NB4 (cell line): ENCODE measurements at places on chromosomes 12 and 14.

- DNase-seq = no peak
These were observed 5.2 kb downstream of the RAB15 start for GRCh38 chr14:64966976-64967375.

DNA sequence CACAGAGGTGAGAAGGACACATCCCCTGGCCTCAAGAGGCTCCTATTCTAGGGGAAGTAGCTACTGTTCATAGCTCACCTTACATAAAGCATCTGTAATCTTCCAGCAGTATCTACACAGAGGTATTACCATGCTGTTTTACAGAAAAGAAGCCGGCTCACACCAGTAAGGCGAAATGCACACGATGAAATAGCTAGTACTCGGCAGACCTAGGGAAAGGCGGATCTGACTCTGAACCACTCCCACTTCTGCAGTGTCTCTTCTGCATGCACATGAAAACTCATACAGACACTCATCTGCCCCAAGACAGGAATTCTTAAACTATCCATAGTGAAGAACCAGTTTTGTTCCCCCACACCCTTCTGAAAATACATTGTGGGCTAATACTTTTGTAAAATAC lies 73.6 kb downstream of the IQSEC3 start:
- no peak for DNase-seq

GRCh38 chr12:66164349-66164821 lies 5.4 kb downstream of the TMBIM4 start:
- no peak for DNase-seq

- no peak for DNase-seq
These were observed 217.3 kb upstream of the CCDC196 start for GRCh38 chr14:66268802-66269334.

DNA sequence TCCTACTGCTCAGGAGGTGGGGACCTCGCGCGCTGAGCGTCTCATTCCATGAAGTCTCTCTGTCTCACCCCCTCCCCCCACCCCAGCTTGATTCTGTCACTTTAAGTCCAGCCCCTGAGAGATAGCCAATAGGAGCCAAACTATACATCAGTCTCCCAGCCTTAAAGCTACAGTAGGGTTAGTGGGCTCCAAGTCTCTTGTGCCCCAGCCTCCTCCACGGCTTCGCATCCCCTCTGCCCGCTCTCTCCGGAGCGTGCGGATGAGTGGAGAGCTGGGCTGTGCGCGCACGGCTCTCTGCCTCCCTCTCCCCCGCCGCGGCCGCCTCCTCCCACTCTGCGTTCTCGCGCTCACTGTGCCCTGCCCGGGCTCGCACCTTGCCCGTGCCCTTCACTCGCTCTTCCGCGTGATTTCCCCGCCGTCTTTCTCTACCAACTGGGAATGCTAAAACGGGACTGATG lies at the start of gene ESRRB:
Gene ESRRB, plus strand, starts transcription at position 191 of the 458 bp plus-strand sequence. Its CDS starts 265 bp downstream, at position 456.
- DNase-seq = peak; percentile 10

DNA sequence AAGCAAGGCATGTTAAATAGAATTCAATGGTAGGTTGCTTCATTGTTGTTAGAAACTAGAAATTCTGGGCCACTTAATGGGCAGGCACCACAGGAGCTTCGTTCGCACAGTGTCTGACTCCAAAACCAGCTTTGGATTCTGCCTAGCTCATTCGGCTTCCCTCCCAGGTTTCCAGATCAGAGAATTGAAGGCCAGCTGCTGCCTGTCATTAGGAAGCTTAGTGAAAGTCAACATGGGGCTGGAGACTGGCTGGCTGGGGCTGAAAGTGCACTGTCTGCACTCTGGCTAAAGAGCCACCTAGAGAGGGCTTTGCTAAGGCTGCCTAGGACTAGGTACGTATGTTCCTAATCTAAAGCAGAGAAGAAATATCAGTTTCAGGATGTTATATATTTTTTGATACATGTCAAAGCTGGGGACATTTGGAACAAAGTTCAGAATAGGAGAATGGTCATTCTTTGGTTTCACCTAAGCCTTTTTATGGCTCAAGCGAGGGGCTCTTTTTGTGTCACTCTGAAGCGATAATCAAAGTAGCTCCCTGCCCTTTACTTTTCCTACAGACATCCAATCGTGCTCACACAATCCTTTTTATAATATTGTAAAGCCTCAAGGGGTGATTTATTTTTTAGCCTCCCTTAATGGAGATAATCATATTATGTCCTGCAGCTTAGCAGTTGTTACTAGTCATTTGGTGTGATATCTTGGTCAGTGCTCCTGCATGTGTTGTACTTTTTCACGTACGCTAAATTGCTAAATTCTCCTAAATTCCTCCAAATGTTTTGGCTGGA lies 238.5 kb upstream of the NAV3 start:
- no peak for DNase-seq

GRCh38 chr14:68124050-68124449 lies 304.5 kb downstream of the RAD51B start:
- no peak for DNase-seq

GRCh38 chr14:21714318-21714929 lies 40.8 kb upstream of the OR4E1 start:
- DNase-seq = no peak

- no peak for DNase-seq
These were observed 38.1 kb upstream of the NPAS3 start for GRCh38 chr14:32900547-32900946.

- no peak for DNase-seq
These were observed at the start of gene BMP4 for GRCh38 chr14:53956427-53957201. BMP4 (minus strand) TSS chr14:53956825; CDS start chr14:53952222, 4,603 bp downstream.

GRCh38 chr14:75150150-75150549 lies 23.3 kb upstream of the NEK9 start:
- no peak for DNase-seq

GRCh38 chr14:64773577-64773976 lies 69.4 kb downstream of the PLEKHG3 start:
- DNase-seq = no peak

- DNase-seq = no peak
These were observed 461.1 kb upstream of the DCN start for GRCh38 chr12:91643763-91644162.

DNA sequence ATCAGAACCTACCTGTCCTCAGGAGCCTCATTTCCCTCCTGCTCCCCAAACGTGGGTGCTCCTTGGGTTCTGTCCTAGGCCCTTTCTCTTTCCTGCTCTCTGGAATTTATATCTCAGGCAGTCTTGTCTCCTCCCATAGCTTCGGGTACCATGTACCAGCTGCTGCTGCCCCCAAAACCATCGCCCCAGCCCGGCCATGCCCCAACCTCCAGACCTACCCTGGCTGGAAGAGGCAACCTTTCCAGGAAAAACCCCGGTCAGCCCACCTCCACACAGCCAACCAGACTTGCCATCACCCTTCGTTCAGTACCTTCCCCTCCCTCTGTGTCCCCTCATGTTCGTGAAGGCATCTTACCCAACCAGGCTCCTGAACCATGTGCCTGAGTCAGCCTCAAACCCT lies 165.1 kb downstream of the CALM1 start:
- DNase-seq = no peak

DNA sequence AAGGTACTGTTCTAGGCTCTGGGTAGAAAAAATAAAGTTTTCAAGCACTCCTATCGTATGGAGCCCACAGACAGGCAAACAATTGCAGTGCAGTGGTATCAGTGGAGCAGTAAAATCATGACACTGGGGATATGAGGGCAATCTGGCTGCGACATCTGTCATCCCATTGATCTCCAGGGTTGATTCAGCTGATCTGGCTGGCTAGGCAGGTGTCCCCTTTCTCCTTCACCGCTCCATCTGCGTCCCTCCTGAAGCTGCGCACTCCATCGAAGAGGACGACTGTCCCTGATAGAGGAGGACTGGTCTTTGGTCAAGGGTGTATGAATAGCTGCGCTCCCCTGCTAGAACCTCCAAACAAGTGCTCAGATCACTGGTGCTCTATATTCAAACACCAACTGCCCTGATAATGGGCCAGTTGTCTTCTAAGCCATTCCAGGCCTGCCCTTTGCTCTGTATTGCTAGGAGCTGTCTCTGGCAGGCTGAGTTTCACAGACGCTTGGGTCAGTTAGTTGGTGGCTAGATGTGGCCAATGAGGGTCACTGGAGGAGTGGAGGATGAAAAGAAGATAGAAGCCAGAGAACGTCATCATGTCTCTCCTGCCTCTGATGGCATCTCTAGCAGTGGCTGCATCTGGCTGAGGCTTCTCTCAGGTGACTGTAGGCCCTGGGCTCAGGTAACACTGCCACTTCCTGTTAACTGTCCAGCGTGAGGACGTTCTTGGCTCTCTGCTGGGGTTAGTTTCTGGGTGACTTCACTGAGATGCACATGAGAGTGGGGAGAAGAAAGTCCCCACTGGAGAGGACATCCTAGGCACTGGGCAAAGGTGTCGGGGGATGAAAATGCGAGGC lies 205.0 kb upstream of the FOXN3 start:
- DNase-seq = no peak
